D721Med (cell line): ENCODE measurements at places on chromosomes 1 and 21.
A peak's percentile ranks its signal among the peaks of the same experiment; 100 is the strongest.

GRCh38 chr1:8711151-8711550 is 106.3 kb downstream of the RERE start:
- DNase-seq = no peak

GRCh38 chr1:38826262-38826661 is 33.3 kb downstream of the RRAGC start:
- no peak for DNase-seq

- no peak for DNase-seq
Observed at GRCh38 chr1:184836934-184837895, 82.6 kb upstream of the EDEM3 start.

- DNase-seq = no peak
Observed at GRCh38 chr1:61119085-61119484, 36.7 kb downstream of the NFIA start.

- DNase-seq = peak; percentile 90
Observed at GRCh38 chr1:46179138-46180081, 3.1 kb upstream of the P3R3URF start.

DNA sequence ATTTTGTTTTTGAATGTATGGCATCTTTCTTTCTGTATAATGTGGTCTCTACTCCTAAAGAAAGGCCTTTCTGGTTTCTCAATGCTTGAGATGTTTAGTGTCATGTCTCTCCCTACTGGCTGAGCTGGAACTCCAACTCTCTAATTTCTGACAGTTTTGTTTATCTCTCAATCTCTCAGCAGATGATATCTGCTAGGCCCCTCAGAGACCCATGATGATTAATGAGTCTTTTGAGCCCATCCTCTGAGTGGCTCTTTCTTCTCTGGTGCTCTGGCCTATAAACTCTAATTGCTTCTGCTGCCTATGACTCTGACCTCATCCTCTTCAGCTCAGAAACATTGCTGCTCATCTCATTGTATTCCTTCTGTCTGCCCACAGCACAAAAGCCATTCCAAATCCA is 46.6 kb downstream of the CRB1 start:
- DNase-seq = no peak

DNA sequence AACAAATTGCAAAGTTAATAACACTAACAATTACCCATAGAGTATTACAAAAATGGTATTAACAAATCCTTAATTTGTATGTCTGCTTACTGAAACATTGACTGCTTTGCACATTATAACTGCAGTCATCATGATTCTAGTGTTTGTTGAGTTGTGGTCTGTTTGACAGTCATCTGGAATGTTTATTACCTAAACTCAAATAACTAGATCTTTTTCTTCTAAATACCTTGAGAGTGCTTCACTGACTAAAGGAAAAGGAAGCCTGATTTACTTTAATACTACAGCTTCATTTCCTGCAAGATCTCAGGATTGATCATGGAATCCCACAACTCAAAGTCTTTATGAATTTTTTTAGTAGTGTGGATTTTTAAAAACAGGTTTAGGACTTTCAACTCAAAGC is 70.0 kb downstream of the HMCN1 start:
- no peak for DNase-seq

DNA sequence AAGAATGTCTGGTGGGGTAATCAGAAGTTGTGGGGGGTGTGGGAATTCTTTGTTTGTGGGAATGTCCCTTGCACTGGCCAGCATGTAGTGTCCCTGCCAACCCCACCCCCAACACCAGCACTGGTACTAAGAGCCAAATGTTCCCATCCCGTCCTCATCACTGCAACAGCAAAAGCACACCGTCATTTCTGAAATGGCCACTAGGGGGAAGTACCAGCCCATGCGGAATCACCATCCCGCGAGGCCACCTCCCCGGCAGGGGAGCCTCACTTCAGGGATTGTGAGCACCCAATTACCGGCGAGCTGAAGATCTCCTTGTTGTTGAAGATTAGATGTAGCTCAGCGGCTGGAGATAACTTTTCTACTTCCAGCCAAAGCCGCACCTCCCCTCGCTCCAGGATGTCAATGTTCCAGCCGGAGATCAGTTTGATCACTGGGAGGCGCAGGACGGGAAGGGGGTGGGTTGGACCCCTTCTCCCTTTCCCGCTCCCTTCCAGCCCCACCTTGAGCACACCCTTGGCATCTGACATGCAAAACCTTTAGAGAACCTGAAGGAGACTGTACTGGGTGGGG is 41.0 kb downstream of the MYOM3 start:
- DNase-seq = peak; percentile 43

- peak; percentile 90 for DNase-seq
Observed at GRCh38 chr1:234782105-234782751, 172.2 kb upstream of the IRF2BP2 start.

DNA sequence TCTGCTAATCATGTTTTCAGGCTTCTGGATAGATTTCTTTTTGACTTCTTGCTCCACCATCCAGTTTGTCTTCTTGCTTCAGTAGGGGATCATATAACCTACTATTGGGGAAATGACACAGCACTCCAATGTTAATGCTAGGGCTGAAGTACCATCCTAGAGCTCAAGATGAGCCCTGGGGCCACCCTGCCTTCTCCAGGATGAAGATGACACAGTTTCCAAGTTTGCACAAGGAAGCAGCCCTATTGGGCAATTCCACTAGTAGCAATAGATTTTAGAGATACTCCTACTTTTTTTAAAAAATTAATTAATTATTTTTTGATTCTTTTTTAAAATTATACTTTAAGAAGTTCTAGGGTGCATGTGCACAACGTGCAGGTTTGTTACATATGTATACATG is 11.3 kb upstream of the KLF18 start:
- no peak for DNase-seq

DNA sequence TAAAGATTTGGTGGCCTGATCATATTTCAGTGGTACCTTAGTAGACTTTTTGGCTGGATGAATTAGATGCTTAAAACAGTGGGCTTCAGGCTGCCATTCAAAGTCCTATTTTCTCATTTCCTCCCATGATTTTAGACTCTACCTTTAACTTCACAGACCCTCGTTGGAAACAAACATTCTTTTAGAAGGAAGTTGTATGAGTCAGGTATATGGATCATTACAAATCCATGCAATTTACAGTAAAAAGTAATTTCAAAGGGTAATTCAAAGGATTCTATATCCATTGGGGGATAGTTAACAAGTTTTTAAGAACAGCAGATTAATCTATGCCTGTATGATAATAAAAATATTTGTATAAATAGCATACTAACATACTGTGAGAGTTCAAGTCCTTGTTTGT is 216.9 kb upstream of the RRP15 start:
- no peak for DNase-seq
